ENCODE measurements at places on chromosomes 6 and 20.

DNA sequence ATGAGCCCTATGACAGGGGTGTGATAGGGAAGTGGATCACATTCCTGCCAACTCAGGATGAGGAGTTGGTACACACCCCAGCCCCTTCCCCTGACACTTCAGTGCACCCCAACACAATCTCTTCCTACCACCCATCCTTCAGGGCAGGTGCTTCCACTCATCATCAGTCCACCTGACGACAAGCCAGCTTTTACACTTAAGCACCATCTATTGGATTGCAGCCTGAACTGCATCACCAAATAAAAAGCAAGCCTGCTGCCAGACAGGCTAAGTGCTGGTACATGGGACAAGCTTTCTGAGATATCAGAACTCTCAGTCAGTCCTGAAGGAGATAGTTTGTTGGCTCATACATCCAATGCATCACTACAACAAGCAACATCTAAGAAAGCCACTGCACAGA lies 69.0 kb upstream of the TMEM200A start:
- no peak for DNase-seq

DNA sequence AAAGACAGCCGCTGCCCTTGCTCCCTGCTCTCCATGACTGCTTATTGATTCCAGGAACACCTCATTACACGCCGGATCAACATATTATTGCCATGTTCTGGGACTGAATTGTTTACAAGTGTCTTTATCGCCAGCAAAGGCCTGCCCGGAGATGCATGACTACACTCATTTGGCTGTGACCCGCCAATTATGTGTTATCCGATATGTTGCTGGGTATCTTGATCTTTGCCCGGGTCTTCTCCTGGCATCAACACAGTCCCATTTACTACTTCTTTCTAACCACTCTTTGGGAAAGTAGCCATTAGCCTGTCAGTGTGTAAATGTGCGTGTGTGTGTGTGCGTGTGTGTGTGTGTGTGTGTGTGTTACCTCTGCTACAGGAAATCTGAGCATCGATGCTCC lies 15.4 kb downstream of the LINC00237 start:
- no peak for DNase-seq

DNA sequence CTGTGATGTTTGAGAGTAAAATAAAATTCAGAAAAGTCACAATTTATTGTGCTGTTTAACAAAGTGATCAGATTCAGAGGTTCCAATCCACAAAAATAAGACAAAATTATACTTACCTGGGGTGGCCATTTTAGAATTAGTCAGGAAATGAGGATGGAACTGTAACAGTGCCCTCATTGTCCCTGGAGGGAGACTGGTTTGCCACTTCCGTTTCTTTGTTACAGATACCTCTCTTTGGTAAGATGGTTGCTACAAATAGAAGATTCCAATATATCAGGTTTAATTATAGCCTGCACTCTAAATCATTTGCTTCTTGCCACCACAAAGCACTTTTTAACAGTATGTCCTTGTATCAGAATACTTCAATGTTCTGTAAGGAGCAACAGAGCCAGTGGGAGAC lies 95.6 kb downstream of the CTNNBL1 start:
- no peak for DNase-seq

- no peak for DNase-seq
These were observed 71.6 kb downstream of the GJA1 start for GRCh38 chr6:121506761-121507754.

- DNase-seq = no peak
These were observed 157.9 kb downstream of the SLC24A3 start for GRCh38 chr20:19370076-19371075.

GRCh38 chr6:1609041-1609647 lies 571 bp upstream of the FOXC1 start:
- DNase-seq = no peak

DNA sequence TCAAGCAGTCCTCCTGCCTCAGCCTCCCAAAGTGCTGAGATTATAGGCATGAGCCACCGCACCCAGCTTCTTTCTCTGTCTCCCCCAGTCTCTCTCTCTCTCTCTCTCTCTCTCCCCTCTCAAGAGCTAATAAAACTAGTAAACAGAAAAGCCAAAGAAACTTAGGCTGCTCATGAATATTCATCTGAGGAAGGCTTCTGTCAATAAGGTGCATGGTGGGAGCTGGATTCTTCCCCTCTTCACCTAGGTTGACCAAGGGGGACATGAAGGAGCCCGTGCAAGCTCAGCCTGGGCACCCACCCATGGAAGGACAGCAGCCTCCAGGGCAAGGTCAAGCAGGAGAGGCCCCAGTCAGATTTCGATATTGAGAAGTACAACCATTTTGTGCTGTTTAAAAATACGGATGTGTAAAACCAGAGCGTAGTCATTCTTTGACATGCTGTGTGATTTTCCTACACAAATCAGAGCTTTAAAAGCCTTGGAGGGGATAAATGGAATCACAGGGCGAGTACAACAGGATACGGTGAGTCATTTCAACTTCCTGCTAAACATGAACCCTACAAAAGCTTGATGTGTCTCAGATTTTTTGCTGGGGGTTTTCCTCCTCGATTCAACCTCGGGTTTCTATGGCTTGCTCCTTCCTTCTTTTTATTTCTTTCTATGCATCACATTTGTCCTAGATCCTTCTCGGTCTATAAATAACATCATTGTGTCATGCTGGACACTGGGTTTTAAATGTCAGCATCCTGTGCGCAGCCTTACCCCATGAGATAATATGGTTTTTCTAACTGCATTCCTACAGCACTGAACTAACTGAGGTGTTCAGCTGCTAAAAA lies 368.9 kb upstream of the JARID2 start:
- DNase-seq = peak; percentile 48

DNA sequence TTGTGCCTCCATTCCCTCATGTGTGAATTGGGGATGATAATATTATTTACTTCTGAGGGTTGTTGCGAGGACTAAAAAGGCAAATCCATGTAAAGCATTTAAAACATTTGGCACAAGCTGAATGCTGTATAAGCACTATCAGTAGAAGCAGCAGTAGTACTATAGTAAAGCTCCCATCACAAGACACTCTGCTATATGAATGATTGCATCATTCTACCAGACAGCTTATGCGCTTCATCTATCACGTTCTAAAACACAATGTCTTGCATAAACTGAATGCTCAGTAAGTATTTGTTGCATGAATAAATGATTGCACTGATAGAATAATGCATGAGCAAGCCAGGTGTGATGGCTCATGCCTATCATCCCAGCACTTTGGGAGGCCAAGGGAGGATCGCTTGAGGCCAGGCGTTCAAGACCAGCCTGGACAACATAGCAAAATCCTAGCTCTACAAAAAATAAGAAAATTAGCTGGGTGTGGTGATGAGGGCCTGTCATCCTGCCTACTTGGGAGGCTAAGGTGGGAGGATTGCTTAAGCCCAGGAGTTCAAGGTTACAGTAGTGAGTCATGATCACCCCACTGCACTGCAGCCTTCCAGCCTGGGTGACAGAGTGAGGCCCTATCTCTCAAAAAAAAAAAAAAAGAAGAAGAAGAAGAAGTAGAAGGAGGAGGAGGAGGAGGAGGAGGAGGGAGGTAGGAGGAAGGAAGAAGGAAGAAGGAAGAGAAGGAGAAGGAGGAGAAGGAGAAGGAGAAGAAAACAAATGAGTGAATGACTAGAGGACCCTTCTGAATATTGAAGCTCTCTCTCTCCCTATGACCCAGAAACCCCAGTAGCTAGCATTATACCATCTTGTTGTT lies 50.0 kb upstream of the FOXO3 start:
- no peak for DNase-seq

DNA sequence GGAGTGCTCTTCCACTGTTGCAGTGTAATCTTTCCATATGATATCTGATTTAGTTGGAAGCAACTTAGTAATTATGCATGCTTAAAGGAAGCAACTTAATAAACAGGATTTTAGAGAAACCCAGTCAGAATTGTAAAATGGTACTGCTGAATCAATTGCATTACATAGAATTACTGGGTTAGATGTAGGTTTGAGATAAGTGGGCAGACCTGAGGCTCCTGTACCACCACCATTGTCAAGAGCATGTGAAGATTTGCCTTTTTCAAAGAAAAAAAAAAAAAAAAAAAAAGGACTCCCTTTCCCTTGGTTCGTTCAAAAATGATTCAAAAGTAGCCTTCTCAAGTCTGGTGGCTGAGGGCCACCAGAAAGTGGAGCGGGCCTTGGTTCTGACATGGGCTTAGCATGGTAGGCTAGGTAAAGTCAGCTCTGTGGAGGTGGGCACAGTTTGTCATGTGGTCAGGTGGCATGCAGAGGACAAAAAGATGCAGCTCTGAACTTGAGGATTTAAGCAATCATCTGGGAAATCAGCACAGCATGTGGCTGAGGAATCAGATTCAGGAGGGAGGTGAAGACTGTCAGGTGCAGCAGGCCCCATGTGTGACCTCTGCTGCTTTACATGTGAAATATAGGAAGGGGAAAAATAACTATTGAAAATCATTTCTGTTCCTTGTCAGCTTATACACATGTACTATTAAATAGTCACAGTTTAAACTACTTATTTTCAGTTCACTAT lies 32.4 kb downstream of the ARID1B start:
- no peak for DNase-seq

- DNase-seq = no peak
These were observed 6.9 kb upstream of the RRBP1 start for GRCh38 chr20:17688965-17689364.

GRCh38 chr6:34390531-34391472 lies 1.7 kb downstream of the NUDT3 start:
- DNase-seq = no peak

DNA sequence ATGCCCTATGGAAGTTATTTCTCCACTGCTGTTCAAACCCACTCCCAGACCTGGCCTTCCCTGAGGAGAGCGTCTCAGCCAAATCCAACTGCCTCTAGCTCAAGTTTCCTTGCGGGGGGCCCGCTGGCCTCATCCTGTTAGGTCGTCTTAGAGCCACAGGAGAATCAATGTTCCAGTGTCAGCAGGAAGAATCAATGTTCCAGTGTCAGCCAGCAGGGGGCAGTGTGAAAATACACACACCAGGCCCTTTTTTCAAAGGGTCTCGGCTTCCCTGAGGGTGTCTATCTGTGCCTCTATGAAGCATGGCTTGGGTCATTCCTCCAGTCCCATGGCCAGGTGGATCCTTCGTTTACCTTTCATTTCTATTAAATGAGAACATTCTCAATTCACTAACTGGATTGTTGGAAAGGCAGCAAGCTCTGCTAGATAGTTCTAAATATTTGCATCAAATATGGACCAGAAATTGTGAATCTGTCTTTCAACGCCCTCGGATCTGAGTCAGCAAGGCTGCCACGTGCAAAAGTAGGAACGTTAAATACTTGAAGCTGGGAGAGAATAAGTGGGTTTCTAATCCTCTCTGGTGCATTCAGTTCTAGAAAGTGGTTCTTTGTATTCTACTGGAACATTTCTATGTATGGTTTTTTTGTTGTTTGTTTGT lies 19.2 kb downstream of the PRND start:
- peak; percentile 37 for DNase-seq

- DNase-seq = no peak
These were observed 112.1 kb upstream of the THBS2 start for GRCh38 chr6:169365567-169366257.

DNA sequence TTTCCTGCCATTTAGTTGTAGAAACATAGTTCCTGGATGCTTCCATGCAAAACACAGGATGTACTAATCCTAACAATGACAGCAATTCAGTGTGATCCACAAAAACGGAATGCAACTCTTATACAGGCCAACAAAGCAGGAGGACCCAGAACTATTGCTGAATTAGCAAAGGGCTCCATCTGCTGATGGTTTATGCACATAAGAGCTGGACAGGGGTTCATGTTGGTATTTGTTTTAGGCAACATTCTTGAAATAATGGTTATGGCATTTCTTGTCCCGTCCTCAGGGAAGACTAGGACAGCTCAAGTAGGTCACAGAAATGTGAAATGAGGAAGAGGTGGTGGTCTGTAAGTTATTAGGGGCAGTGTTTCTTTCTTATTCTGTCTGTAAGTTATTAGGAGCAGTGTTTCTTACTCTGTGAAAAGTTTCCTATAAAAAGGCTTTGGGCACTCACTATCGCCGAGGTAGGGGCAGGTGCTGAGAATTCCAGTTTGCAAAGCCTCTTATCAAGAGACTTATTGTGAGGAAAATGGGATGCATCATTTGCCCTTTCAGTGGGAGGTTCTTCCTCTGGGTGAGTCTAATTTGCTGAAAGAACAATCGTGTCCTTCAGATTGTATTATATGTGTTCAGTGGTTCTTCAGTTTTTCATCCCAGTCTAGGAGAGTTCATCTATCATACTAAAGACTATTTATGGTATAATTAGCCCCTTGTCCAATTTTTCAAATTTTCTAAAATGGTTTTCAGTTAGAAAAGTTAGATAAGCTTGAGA lies 171.1 kb downstream of the MCHR2 start:
- no peak for DNase-seq

DNA sequence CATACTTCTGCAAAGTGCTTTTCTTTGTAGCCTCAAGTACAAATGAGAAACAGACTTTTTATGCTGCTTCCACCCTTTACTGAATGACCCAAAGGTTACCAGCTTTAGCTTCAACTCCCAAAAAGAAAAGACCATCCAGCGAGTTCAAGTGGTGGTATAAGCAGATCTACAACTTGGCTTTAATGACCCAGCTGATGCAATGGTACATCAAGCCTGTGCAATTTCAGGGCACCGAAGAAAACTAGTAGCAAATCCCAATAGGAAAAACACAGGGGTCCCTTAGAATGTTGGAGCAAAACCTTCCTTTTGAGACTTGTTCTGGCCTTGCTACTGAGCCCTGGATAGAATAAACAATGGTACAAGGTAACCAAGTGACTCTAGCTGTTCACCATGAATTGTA lies 33.8 kb downstream of the STX7 start:
- no peak for DNase-seq

DNA sequence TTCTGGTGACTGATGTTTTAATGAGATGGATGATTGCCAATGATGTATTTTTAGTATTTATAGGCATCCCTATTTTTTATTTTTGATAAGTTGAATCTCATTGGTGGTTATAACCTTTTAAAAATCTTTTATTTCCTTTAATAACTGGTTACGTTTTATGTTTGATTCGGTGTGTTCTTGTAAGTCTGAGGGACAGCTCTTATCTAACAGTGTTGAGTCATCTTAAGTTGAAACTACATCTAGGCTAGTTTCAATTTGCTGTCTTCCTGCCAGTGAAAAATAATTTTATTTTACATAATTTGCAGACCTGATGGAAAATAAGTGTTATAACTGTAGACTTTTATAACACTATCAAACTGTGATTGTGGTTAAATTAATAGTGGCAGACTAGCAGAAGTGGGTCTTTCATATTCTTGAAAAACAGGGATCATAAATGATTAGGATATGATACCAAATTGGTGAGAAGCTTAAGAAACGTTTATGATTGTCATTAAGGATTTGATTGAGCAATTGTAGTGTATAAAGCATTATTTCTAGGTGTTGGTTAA lies 4.6 kb downstream of the AFDN start:
- DNase-seq = no peak

Measured in activated T-helper 1 cell treated with anti-CD3 and anti-CD28 coated beads, Interleukin-12 subunit alpha, Interleukin-12 subunit beta, Interleukin-2, Interleukin-4 antibody, amounts not matched to agents 30 ng/mL and 10 ng/mL and 1 ng/mL, durations not matched to agents 14 hours and 24 hours and 36 hours (primary cell).